Vagina (tissue), 2 donors: ENCODE measurements at places on chromosomes 16 and 17.
A peak's percentile ranks its signal among the peaks of the same experiment; 100 is the strongest.

GRCh38 chr17:28427371-28427770 is 21.4 kb upstream of the SLC46A1 start:
- no peak for DNase-seq

DNA sequence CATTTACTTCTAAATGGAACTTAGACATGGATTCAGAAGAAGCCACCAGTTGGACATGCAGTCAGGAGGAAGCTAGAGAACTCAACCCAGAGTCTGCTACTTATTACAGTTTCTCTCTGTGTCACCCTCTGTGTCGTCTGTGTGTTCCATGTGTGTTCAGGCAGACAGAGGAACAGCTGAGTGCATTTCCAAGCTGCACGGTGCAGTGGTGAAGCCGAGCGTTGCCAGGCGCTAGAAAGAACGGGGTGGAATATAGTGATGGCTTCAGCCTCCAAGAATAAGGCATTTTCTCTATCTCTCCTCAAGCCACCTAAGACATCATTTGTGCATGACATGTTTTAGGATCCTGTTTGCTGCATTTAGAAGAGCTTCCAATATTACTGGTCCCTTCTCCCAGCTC is 101.1 kb upstream of the CCL2 start:
- no peak for DNase-seq

GRCh38 chr16:84228256-84228838 is 11.5 kb downstream of the KCNG4 start:
- DNase-seq: no peak

- DNase-seq: no peak
Observed at GRCh38 chr17:80906364-80907259, 85.0 kb upstream of the CHMP6 start.

- DNase-seq: no peak
Observed at GRCh38 chr17:28624148-28624547, 10.2 kb upstream of the RSKR start.

GRCh38 chr17:3036800-3037199 is 26.6 kb downstream of the OR1D5 start:
- no peak for DNase-seq

GRCh38 chr16:27690608-27691007 is 140.7 kb downstream of the KATNIP start:
- DNase-seq: no peak

DNA sequence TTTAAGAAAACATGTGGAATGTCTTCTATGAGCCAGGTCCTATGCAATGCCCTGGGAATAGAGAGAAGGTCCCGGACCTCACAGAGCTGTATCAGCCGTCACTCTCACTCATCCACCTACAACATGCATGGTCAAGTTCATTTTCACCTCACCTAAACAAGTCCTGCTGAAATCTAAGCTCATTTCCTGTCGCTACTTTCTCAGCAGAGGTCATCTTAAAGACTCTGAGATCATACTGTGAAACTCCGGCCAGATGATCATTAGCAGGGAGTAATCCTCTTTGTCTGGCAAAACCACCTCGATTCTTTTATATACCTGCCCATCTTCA is 66.2 kb upstream of the LYRM9 start:
- no peak for DNase-seq

GRCh38 chr16:71847096-71847495 is 1.3 kb downstream of the ATXN1L start:
- DNase-seq: no peak

DNA sequence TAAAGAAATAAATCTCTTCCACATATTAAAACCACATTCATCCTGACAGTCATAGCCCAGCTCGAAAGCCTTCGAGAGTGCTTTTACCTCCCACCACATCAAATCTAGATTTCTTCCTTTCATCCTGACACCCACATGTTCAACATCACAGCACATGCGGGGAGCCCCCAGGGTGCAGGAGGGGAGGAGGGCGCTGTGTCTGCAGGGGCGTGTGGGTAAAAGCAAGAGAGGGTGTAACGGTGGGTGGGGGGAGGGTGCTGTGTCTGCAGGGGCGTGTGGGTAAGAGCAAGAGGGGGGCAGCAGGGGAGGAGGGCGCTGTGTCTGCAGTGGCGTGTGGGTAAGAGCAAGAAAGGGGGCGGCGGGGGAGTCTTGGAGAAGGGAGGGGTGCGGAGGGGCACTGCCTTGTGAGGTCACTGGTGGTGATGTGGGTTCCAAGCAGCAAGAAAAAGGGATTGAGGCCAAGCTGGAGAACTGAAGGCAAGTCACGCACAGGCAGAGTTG is 34.7 kb downstream of the ADCY9 start:
- no peak for DNase-seq

DNA sequence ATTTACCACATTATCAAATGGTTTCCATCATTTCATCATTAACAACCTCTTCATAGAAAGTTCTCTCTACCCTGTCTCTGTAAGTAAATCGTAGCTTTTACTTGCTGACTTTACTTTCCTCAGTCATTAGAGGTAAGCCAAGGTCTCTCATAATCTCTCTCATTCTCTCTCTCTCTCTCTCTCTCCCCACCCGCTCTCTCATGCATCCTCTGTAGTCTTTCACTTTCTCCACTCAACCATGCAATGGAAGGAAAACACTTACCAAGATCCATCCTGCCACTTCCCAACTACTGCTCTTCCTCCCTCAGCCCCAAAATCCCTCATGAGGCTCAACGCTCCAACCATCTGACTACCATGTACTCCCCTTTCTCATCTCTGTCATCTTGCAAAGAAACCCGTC is 6.1 kb downstream of the CEP112 start:
- no peak for DNase-seq

- no peak for DNase-seq
Observed at GRCh38 chr16:25020112-25020631, 5.0 kb upstream of the ARHGAP17 start.

GRCh38 chr17:70033165-70033564 is 41.9 kb upstream of the KCNJ16 start:
- no peak for DNase-seq

- peak; percentile 96 for DNase-seq
Observed at GRCh38 chr17:45143767-45144198, 4.5 kb upstream of the HEXIM1 start.

DNA sequence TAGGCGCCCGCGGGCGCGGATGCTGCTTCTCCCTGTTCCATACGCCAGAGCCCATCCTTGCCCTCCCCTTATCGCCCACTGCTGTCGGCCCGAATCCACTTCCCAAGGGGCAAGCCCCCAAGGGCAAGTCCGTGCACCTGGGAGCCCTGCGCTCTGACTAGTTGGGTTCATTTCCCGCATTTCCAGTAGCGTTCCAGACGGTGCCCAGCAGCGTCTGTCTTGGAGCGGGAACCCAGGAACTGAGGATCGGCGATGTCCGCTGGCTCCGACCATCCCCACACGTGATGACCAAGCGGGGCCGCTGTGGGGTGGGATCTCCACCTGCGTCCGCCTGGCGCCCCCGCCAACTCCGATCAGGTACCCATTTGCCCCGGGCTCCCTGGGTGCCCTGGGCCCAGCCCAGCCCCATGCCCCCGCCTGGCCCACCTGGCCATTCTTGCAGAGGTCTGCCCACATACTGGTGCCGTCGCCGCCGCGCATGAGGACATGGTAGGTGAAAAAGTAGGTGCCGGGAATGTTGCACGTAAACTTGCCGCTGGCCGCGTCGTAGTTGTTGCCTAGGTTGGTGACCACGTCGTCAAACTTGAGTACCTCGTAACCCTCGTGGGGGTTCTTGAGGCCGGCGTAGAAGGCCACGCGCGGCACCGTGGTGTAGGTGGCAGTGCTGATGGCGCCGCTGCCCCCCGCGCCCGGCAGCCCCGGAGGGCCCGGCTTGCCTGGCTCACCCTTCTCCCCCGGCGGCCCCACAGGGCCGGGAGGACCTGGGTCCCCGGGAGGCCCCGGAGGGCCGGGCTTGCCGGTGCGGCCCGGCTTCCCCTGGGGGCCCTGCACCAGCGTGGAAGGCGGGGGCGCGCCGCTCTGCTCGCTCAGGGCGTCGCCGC is 837 bp downstream of the C1QL1 start:
- DNase-seq: no peak

DNA sequence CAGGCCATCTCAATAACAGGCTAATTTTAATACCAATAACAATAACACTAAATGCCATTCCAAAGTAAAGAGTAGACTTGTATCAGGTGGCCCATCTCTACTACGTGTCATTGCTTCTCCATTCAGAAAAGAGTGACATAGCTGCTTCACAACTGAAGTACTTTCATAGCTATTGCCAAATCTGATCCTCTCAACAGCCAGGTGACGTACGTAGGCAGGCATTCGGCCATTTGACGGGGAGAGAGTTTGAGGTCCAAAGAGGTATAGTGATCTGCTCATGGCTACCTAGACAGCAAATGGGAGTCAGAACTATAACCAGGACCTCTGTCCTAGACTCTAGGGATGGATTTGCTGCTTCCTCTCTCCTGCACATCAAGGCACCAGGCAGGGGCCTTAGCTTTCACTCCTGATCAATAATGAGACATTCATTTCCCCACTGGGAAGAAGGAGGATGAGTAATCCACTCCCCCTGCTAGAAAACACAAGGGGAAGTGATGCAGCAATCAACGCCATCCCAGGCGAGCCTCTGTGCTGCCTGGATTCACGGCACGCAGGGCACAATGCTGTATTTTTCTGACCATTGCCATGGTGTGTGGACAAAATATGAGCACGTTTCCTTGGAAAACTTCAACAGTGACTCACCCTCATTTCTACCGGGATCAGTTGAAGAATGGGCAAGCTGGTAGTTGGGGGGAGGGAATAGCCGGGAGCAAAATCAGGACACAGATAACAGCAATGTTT is 80.9 kb downstream of the SPACA3 start:
- DNase-seq: no peak

DNA sequence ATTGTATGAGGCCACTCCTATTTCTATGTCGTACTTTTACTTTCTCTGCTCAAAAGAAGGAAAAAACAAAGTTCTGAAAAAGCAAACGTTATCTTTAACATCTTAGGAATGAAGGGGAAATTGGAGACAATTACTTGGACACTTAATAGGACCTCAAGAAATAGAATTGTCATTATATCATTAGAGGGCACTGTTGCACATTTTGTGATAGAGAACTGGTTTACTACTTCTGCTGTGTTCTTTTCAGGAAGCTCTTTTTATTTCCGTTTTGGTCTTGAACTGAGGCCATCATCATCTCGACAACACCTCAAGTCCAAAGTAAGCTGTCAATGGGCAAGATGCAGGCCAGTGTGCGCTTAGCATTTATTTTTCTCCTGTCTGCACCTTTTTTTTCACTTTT is 14.6 kb downstream of the COG4 start:
- DNase-seq: no peak

GRCh38 chr17:78839762-78840529 is 668 bp downstream of the USP36 start:
- no peak for DNase-seq

- no peak for DNase-seq
Observed at GRCh38 chr17:77422748-77423113, 282.0 kb downstream of the SEC14L1 start.

DNA sequence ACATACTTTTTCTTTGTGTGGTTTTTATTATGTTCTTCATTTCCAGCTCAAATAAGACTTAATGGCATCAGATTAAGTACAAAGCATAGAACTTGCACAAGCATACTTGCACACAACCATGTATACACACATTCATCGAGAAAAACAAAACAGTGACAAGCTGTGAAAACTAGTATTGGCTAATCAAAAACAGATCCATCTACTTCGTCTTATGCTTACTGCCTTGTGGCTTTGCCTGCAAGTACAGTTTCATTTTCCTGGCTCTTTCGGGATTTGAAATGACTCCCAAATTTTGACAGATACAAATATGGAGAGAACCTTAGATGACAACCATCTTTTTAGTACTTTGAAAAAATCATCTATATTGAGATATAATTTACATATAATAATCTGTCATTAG is 338.3 kb downstream of the BCAS3 start:
- no peak for DNase-seq

GRCh38 chr16:78720416-78720815 is 621.0 kb downstream of the WWOX start:
- no peak for DNase-seq
